ENCODE measurements at places on chromosomes 2 and 18.

DNA sequence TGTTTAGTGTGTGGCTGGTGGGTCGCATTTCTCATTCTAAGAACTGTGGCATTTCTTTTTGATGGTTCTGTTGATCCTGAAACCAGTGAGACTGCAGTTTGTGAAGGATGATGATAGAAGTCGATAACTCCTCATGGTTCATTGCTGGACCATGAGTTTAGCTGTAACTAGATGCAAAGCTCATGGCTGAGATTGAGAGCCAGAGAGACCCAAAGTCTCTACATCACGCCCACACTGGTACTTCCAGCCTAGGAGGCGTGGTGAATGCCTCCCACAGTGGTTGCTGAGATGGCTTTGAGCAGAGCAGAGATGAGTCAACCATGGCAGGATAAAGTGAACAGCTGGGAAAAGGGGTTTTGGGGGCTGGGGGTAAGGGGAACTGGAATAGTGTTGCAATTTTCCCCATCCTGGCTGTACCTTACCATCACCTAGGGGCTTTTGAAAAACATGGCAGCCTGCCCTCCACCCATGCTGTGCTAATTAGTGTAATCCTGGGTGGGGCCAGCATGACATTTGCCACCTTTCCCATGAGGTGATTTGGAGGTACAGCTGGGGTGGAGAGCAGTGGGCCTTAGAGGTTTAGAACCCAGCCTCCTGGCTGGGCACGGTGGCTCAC, 24.1 kb downstream of the INPP4A start:
- DNase-seq: no peak

GRCh38 chr2:9752441-9753275, 90.6 kb upstream of the TAF1B start:
- DNase-seq: no peak

DNA sequence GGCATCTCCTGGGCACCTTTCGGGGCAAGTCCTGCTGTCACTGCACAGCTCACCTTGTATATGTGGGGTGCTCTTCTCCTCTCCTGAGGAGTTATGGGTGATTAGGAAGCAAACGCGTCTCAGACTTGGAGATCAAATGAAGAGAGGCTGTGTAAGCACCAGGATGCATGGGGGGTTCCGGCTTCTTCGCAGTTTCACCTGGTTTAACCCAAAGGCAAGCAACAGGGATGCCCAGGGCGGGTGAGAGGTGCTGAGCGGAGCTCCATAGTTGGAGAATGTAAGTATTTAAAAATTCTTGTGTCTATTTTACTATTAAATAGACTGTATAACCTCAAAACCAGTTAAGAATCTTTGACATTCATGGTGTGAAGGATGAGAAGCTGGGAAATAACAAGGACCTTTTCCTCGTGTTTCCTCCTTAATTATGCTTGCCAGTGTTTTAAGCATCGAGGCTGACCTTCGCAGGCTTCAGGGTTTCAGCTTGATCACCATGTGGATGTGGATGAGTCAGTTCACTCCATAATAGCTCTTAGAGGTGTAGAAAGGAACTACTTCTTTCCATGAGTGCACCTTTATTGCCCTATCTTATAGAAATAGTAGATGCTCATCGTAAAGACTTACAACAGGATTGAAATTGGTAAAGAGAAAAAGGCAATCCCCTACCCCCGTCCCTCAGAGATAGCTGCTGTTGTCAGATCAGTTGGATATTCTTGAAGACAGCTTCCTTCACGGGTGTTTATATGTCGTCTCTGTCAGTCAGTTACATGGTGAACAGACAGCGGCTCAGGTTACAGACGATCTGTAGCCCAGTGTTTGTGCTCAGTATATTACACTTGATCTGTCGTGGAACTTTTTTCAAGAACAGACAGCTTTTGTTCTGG, 201.1 kb downstream of the AGAP1 start:
- no peak for DNase-seq

DNA sequence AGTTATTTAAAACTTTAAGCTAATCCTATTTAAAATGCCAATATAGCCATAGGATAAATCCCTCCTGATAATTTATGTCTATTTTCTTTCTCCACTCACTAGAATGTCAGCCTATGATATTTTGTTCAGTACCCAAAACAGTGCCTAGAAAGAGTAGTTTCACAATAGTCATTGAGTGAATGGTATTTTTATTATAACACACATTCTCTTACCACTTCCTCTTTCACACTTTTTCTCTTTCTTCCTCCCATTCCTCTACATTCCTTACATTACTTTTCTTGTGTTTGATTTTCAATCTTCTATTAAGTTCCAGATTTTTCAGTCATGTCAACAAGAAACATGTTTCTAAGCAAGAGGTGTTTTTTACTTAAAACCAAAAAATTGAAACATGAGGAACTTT, 327.6 kb upstream of the UBE2E3 start:
- no peak for DNase-seq

DNA sequence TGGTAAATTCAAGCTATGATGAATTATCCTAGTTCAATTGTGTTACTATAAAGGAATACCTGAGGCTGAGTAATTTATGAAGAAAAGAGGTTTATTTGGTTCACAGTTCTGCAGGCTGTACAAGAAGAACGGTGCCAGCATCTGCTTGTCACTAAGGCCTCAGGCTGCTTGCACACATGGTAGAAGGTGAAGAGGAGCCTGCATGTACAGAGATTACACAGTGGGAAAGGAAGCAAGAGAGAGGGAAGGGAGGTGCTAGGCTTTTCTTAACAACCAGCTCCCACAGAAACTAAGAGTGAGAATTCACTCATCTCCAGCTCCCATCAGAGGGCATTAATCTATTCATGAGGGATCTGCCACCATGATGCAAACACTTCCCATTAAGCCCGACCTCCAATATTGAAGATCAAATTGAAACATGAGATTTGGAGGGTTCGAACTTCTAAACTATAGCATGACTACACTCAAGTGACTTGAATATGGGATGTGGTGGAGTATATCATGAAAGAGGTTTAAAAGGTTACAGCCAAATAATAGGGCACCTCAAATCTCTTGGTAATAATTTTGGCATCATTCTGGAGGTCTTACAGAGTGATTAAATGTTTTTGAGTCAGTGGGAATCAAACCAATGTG, 58.4 kb upstream of the ETAA1 start:
- DNase-seq: no peak

DNA sequence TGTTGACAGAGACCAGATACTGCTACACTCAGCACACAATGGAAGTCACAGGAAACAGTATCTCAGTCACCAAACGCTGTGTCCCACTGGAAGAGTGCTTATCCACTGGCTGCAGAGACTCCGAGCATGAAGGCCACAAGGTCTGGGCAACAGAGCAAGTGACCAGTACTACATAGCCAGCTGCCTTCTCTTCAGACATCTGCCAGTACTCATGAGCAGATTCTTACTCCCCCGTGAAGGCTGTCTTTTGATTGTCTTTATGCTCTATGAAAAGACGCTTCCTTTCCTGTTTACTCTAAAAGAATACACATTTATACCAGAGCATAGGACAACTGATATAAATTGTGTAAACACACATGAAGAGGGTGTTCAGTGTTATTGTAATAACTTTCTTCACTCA, 118.9 kb downstream of the MMADHC start:
- no peak for DNase-seq

DNA sequence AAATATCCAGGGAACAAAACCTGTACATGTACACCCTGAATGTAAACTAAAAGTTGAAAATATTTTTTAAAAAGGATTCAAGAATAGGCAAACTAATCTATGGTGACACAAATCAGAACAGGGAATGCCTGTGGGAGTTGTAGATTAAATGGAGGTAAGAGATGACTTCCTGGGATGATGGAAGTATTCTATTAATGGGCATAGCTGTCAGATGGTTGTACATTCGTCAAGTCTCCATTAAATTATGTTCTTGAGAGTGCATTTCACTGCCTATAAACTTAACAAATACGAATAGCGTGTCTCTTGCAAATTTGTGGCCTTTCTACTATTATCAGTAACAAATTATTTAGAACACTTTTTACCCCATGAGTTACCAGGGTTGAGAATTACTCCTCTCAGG, 207.0 kb downstream of the HNMT start:
- DNase-seq: no peak

GRCh38 chr2:226813148-226813701, 13.6 kb upstream of the IRS1 start:
- DNase-seq: no peak

DNA sequence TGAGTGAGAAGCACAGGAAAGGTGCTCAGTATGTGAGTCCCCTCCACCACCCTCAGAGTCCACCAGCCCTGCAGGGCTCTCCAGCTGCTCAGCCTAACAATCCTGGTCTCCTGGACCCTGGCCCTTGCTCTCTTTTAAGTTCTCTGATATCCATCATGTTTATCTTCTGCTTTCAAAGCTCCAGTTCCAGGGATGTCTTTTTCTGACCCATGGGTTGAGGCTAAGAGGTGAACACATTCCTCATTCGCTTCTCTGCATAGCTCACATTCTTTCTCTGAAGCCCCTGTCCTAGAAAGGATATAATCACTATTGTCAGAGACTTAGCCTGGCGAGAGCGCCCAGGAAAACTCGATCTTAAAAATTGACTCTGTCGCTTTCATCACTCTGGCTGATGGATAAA, 86.4 kb downstream of the ARL4C start:
- DNase-seq: no peak

- DNase-seq: no peak
Observed at GRCh38 chr2:16076911-16077310, 136.6 kb downstream of the MYCN start.

GRCh38 chr18:73060666-73061288, 193.0 kb upstream of the NETO1 start:
- DNase-seq: no peak

- DNase-seq: no peak
Observed at GRCh38 chr2:49175831-49176230, 21.5 kb upstream of the FSHR start.

Measured in NCI-H524 treated with DMSO at 0.1 percent for 48 hours (cell line).